ENCODE measurements at places on chromosomes 7 and 10.
A peak's percentile ranks its signal among the peaks of the same experiment; 100 is the strongest.

- peak; percentile 92 for DNase-seq
Observed at GRCh38 chr10:100267239-100268104, at the start of gene CWF19L1. Gene CWF19L1, minus strand, starts transcription at chr10:100267638. Its CDS starts 45 bp downstream, at chr10:100267593.

DNA sequence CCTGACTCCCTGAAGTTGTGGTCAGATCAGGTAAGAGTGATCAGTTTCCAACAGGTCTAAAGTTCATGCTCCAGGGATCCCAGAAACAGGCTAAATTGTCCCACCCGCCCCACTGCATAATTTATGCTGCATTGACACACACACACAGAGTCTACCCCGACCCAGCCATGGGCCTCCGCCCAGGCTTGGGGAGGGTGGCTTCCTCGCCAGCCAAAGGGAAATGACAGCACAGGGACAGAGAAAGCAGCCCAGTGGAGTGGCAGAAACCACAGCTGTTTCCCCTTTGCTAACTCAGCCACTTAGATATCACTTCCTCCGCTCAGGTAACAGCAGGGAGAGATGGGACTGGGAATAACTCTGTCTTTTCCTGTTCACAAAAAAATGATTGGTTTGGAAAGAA, 9.4 kb downstream of the SH3PXD2A start:
- DNase-seq: no peak

GRCh38 chr7:30971440-30971839, 7.7 kb downstream of the GHRHR start:
- DNase-seq: no peak

GRCh38 chr10:95741807-95742467, 14.0 kb upstream of the ENTPD1 start:
- DNase-seq: no peak

GRCh38 chr10:97367126-97367649, 32.7 kb upstream of the FRAT2 start:
- no peak for DNase-seq

DNA sequence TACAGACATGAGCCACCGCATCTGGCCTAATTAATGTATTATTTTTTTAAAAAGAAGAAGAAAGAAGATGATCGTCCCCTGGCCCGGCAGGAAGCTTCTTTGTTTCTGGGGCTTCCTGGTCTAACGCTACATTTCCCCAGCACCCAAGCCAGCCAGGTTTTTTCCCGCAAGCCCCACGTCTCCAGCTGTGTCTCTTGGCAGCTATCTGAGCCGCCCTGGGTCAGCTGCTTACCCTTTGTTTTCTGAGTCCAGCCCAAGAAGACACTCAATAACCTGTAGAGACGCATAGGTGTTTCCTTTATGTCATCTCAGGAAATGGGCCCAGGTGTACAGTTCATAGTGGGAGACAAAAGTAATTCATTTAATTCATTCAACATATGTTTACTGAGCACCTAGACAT, 110.2 kb downstream of the MTPAP start:
- no peak for DNase-seq
